RPMI7951 (cell line): ENCODE measurements at places on chromosomes 4 and X. TPM values are rescaled to one million over a fixed set of nuclear protein-coding genes. Genes with fewer than 3 reads are reported as not detected.
A peak's percentile ranks its signal among the peaks of the same experiment; 100 is the strongest.

PPP3CA gene
- total RNA-seq = 31.2 and 45.4 TPM in 2 replicates

LONRF3 gene
- 0.78 and 1.4 TPM in 2 replicates for total RNA-seq

GRCh38 chr4:148064451-148064850, 332.6 kb downstream of the ARHGAP10 start:
- no peak for DNase-seq

DNA sequence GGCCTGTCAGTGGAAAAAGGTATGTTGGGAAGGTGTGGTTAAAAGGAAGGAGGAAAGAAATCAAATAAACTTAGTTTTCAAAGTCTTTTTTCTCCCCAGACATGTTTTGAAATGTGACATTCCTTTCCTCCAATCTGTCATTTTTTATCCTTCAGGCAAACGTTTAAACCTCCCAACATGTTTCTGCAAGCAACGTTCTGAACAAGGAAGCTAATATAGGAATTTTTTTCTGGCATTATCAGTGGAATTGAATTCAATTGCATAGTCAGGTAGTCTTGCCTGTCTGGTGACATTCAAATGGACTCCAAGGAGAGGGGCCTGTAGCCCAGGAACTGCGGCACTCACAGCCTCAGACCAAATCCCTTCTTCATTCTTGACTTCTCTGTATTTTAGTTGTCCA, 30.0 kb upstream of the RASSF6 start:
- DNase-seq = no peak

- peak; percentile 67 for DNase-seq
These were observed 6.5 kb downstream of the CRLF2 start for GRCh38 chrX:1205681-1206611.

- DNase-seq = peak; percentile 67
These were observed 88.1 kb downstream of the CAMK2D start for GRCh38 chr4:113673450-113673849.

- no peak for DNase-seq
These were observed 9.6 kb upstream of the STK32B start for GRCh38 chr4:5041699-5042098.

DNA sequence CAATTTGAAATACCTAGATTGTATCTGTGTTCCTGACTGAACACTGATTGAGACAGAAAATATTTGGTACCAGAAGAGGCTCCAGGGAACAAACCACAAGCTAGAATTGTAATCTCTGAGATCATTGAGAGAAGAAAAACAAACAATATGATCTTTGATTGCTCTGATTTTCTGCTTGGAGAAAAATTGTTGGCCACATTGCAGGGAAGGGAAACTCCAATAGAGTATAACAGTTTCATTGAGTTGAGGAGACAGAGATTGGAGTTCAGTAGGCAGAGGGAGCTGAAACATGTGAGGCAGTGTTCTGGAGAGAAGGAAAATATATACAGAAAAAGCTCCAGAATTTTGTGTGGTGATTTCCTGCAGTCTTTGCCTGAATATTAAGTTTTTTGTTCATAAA, 158.2 kb downstream of the C4orf33 start:
- DNase-seq = no peak

- peak; percentile 28 for DNase-seq
These were observed 62.3 kb downstream of the GPC3 start for GRCh38 chrX:133923113-133923512.
